ENCODE measurements at places on chromosomes 6 and 20.

GRCh38 chr20:4183361-4183760 lies 168.0 kb upstream of the RNF24 start:
- no peak for DNase-seq

- DNase-seq = no peak
Measured at GRCh38 chr6:48315051-48315719, 204.2 kb upstream of the PTCHD4 start.

DNA sequence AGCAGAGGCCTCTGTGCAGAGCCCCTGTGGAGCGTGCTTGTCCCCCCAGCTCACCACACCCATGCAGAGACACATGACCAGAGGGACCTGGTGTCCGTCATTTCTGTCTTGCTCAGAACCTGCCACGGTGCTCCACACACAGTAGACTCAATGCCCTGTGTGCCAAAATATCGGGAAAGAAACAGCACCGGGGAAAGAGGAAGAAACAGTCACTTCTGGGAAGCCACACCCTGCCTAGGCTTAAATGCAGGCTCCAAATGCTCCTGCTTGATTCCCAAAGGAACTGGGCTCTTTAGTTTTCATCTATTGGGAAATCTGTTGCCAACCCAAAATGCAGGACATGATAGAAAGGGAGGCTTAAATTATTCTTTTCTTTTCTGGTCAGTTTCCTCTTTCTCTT lies 503.9 kb downstream of the CD83 start:
- no peak for DNase-seq

GRCh38 chr6:124956018-124956417 lies 6.2 kb upstream of the RNF217 start:
- DNase-seq = no peak

GRCh38 chr6:1379017-1379787 lies 10.2 kb upstream of the FOXF2 start:
- no peak for DNase-seq

DNA sequence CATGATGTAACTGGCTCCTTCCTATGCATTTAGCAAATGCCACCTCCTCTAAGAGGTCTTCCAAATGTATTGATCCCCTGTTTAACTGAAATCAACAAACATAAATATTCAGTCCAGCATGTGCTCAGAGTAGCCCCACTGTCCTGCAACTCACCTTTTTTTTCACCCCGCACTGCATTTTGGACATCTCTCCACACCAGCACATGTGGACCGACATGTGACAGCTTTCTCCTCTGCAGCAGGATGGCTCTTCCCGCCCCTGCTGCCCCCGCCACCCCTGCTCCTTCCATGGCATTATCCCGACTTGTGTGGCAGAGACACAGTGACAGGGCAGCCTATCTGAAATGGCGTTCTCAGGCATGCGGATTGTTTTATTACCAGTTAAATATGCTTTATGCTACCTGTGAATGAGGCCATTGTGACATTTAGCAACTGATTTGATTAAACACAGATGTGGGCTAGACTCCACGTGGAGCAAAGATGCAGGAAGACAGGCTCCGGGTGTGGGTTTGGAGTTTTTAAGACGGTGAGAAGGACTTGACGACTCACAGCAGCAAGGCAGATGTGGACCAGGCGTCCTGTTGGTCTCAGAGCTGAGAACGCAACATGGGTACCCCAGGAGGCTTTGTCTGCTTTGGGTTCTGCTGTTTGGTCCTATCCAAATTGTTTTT lies 161.2 kb downstream of the EYA2 start:
- no peak for DNase-seq

- no peak for DNase-seq
Measured at GRCh38 chr6:154111025-154111424, 72.0 kb downstream of the OPRM1 start.

- no peak for DNase-seq
Measured at GRCh38 chr6:160421854-160422253, 73.7 kb downstream of the SLC22A3 start.

- DNase-seq = no peak
Measured at GRCh38 chr6:142761756-142762155, 183.2 kb downstream of the HIVEP2 start.

GRCh38 chr6:108904741-108905140 lies 56.5 kb downstream of the ARMC2 start:
- no peak for DNase-seq
